ENCODE measurements at places on chromosomes 7 and 10.

DNA sequence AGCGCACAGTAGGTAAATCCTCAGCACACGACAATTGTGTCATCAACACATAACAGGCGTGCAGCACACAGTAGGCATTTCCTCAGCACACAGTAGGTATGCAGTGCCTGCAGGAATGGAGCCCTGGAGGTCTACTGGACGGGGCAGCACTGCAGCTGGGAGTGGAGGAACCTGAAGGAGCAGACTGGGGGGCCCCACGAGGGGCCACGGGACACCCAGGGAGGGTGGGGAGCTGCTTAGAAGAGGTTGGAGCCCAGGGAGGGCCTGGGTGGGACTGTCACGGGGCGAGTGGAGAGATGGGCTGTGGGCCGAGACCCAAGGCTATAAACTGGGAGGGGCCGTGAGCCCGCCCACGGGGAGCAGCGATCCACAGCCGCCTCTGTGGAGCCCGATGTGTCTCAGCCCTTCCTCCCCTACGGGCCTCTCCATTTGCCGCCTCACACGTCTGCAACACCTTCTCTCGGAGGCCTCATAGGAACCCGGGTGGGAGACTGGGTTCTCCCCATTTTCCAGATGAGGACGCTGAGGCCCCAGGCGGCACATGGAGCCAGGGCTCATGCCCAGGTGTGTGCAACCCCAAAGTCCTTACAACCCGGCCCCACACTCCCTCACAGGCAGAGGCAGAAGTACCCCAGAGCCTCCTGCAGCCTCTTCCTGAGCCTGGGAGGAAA, 101.5 kb downstream of the MICALL2 start:
- no peak for DNase-seq

DNA sequence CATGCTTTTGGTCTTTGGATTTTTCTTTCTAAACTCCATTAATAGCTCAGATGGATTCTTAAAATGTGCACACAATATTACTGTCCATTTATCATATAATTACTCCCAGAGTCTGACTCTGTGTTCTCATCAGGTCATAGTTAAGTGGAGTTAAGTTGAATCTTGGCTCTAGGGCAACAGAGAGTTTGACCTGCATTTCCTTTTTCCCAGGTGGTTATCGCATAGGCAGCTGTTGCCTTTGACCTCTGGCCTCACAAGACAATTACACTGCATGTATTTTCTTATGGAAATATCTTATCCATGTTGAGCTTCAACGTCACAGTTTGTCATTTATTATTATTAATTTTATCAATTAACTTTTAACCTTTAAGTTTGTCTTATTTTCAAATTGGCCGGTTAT, 237.5 kb upstream of the HGF start:
- no peak for DNase-seq

DNA sequence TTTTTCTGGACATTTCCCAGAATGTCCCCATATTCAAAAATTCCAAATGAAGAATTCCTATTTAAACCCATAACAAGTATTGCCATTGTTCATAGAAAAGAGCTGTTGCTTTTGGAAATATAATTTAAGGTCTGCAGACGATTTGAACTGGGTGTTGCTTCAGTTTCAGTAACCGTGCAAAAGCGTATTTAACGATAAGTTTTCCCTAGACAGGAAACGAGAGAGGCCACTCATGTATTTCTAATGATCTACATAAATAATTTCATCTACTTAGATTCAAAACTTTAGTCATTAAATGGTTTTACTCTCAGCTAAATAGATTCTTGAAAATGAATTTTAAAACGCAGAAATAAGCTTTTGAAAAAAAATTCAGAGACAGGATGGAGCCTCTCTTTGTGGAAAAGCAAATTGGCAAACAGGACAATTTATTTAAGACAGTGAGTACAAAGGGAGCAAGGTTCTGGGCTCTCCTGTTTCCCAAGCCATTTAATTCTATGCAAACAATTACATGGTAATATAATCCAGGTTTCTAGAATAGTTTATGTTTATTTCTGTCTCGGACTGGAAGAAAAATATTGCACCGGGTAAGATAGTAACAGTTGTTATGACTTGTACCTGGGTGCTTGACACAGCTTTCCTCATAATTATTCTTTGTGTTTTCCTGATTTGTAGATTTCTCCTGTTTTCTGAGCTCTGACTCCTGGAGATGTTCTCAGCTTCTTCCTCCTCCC, 263.0 kb downstream of the BAMBI start:
- no peak for DNase-seq

- DNase-seq, result no peak
These were observed 162.6 kb upstream of the GDF10 start for GRCh38 chr10:47137311-47137851.

Data from T-helper 2 cell treated with Interferon-gamma antibody and Interleukin-4, amounts not matched to agents 5 μg/mL and 100 μg/mL, for 36 hours (primary cell).